B cell (primary cell): ENCODE measurements at places on chromosomes 7 and 10. TPM values are rescaled to one million over a fixed set of nuclear protein-coding genes. Genes with fewer than 3 reads are reported as not detected.

NEURL1 gene
- 0.57 and 0.74 TPM in 2 replicates for polyA plus RNA-seq

NAT16 gene
- polyA plus RNA-seq = not detected in 2 replicates

ASB15 gene
- not detected in 2 replicates for polyA plus RNA-seq

ZPBP gene
- polyA plus RNA-seq = 0.55 TPM in 1 of 2 replicates, not detected in the other

CDK5 gene
- polyA plus RNA-seq = 4.5 and 8.4 TPM in 2 replicates

SFTPD gene
- 0.24 and 0.55 TPM in 2 replicates for polyA plus RNA-seq

OR2A12 gene
- polyA plus RNA-seq = not detected in 2 replicates

PCLO gene
- 0.01 and 0.27 TPM in 2 replicates for polyA plus RNA-seq

GRID1 gene
- polyA plus RNA-seq = not detected in 2 replicates

CEP55 gene
- 0.12 and 0.16 TPM in 2 replicates for polyA plus RNA-seq

RTKN2 gene
- 0.07 and 0.48 TPM in 2 replicates for polyA plus RNA-seq

EPHB4 gene
- polyA plus RNA-seq = 12.0 and 15.2 TPM in 2 replicates

SUN3 gene
- polyA plus RNA-seq = not detected in 2 replicates

PRSS37 gene
- polyA plus RNA-seq = not detected in 2 replicates

CPN1 gene
- polyA plus RNA-seq = not detected in 2 replicates

RAPGEF5 gene
- 1.5 and 2.4 TPM in 2 replicates for polyA plus RNA-seq

GIMAP1 gene
- polyA plus RNA-seq = 0.63 and 0.68 TPM in 2 replicates

PNLIP gene
- polyA plus RNA-seq = not detected in 2 replicates

ADRA2A gene
- 0.01 and 0.03 TPM in 2 replicates for polyA plus RNA-seq

RALA gene
- 9.3 and 15.6 TPM in 2 replicates for polyA plus RNA-seq

TWIST1 gene
- polyA plus RNA-seq = not detected in 2 replicates

PTN gene
- not detected in 2 replicates for polyA plus RNA-seq

HGF gene
- polyA plus RNA-seq = 0.10 and 0.25 TPM in 2 replicates

SCART1 gene
- polyA plus RNA-seq = 3.0 and 4.1 TPM in 2 replicates

FGFBP3 gene
- 0.56 and 0.58 TPM in 2 replicates for polyA plus RNA-seq

CALCR gene
- not detected in 2 replicates for polyA plus RNA-seq
